ENCODE measurements at places on chromosomes 1 and 21.

DNA sequence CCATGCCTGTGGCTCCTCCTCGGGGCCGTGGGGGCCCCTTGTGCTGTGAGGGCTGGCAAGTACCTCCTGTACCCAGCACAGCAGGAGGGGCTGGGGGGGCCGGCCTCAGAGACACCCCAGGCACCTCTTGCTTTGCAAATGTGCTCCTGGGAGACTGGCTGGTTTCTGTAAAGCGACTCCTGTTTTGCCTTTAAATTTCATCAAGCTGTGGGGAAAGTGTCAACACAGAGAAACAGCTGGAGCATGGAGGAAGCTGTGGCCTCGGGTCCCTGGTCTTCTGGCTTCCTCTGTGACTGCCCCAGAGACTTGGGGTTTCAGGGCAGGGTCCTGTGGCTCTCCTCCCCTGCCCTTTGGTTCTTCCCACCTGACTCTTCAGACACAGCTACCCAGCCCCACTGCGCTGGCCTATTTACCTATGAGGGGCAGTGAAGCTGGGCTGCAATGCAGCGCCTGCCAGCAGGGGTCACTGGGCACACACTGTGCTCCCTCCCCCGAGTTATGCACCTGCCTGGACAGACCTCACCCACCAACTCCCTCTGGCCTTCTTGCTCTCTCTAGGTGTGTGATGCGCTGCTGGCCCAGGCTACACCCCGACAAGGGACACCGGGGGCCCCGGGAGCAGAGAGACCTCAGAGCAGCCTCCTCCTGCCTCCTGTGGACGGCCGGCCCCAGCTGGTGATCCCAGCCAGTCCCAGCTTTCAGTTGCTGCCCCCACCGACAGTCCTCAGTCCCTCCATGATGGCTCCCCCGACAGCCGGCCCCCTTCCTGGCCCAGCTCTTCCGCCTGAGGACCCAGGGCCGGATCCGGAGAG is 17.6 kb upstream of the PEX10 start:
- no peak for DNase-seq

DNA sequence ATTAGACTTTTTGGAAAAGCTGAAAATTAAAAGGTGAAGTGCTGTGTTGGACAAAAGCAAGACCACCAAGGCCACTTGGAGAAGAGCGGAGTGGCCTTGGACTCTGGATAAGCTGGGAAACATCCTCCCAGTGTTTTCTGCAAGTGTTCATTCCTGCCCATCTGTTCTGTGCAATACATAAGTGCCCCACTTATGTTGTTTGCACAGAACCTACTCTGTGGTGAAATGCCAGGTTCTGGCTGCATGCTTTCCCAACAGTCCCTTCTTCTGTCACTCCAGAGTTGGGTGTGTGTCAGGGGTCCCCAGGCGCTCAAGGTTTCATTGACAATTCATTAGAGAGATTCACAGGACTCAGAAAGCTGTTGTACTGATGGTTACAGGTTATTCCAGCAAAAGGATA is 30.3 kb downstream of the NHLH2 start:
- DNase-seq = no peak

- DNase-seq = no peak
Observed at GRCh38 chr1:34911465-34911864, 18.0 kb downstream of the DLGAP3 start.

DNA sequence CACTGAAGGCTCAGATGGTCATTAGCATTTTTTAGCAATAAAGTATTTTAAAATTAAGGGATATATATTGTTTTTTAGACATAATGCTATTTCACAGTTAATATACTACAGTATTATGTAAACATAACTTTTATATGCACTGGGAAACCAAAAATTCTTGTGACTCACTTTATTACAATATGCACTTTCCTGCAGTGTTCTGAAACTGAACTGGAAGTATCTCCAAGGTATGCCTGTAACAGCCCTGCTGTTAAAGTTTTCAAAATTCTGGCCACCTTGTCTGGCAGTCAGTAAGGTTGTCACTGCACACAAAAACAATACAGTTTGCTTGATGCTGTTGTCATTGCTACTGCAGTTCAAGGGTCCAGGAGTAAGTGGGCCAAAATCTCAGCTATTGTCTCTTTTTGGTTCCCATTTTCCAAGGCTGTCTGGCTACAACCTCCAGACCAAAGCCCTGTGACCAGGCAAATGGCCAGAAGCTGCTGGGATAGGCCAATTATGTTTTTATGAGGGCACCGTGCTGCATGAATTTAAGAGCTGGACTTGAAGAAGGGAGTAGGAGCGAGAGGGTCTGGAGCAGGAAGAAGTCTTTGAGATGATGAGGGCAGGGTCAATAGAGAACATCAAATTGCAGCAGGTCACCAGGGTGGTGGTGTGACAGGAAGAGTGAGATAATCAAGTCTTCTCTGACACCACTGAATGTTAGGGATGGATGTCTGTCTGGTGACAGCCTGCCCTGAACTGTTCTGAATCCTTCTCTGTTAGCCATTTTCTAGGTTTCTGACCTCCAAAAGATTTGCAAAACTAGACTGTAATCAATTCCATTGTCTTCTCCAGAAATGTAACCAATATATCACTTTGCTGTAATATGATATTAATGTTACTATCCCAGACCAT is 82.3 kb upstream of the CACHD1 start:
- DNase-seq = no peak

DNA sequence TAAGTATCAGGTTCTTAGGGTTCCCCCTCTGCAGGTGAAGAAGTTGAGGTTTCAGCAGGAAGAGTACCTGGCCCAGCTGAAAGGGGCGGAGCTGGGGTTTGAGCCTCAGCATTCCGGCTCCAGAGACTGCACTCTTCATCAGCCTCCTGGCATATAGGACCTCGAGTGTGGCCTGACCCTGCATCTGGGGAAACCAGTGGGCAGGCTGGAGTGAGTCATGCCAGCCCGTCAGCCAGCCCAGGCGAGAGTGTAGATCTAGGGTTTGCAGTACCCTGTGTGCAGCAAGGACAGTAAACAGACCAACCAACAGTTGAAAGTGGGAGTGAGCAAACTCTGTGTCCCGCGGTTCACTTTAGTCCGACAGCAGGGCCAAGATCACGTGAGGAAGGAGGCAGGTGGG is 14.1 kb downstream of the MFSD2A start:
- DNase-seq = no peak

- no peak for DNase-seq
Observed at GRCh38 chr1:77428068-77428467, 146.2 kb downstream of the AK5 start.

GRCh38 chr1:8570465-8570864 is 247.0 kb downstream of the RERE start:
- no peak for DNase-seq

- DNase-seq = no peak
Observed at GRCh38 chr1:67534627-67535065, 104.4 kb upstream of the SERBP1 start.

- DNase-seq = no peak
Observed at GRCh38 chr1:159869173-159869572, 6.7 kb upstream of the VSIG8 start.

DNA sequence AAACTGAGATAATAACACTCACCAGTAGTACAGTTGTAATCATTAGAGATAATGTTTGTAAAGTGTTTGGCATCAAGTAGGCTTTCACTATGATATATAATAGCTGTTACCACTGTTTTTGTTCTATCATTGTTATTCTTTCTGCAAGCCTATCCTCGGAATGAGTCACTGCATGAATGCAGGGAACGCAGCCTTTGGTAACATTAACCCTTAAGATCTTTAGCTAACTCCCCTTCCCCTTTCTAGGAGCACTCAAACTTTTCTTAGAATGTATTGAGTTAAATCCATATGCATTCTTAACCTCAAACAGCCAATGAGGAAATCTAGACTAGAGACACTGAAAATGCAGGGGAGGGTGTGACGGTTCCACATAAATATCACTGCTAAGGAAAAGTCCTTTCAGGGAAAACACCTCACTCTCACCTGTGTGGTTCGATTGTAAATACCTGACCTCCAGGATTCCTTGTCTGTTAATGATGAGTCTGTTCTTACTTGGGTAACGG is 467.3 kb downstream of the SETD4 start:
- DNase-seq = no peak

DNA sequence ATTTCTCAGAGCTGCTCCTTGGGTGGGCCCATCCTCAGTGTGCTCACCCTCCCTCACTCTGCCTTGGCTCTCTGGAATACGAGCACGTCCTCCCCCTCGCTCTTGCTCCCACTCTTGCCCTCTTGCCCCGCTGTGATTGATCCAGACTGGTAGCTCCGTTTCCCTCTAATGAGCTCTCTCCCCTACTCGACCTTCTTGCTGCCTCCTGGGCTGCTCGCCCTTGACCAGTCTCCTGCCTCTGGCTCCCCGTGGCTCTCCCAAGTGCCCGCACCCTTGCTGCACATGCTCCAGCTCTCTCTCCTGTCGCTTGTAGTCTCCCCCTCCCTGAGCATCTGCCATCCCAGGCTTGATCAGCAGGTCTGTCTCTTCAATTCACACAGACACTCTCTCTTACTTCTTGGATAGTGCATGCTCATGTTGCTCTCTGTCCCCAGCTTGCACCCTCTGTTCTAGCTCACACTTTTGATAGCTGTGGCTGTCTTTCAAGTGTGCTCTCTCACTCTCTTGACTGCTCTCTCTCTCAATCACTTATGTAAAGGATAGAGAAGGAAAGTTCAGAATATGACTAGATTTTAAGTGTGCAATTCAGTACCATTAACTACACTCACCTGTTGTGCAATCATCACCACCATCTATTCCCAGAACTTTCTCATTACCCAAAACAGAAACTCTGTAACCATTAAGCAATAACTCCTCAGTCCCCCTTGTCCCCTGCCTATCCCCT is 51.1 kb downstream of the PHC2 start:
- no peak for DNase-seq

- DNase-seq = no peak
Observed at GRCh38 chr1:27102707-27103468, 52.0 kb downstream of the SLC9A1 start.

DNA sequence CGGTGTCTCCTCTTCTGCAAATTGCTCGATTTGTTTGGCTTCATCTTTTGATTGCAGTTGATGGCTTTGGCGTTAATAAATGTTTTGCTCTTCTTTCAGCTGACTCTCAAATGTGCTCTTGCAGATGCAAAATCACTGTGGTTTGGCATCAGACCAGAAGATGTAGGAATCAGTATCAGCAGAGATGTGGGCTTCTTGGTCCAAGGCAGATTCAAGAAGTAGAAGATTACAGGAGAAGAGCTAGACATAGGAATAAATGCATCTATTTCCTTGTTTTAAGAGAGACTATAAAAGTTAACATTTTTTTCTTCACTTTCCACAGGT is 59.8 kb upstream of the BACH1 start:
- no peak for DNase-seq

GRCh38 chr1:19044975-19045831 is 88.7 kb upstream of the IFFO2 start:
- no peak for DNase-seq

GRCh38 chr1:216248628-216249027 is 174.6 kb downstream of the USH2A start:
- DNase-seq = no peak

- no peak for DNase-seq
Observed at GRCh38 chr1:243944429-243945160, 94.6 kb upstream of the AKT3 start.

DNA sequence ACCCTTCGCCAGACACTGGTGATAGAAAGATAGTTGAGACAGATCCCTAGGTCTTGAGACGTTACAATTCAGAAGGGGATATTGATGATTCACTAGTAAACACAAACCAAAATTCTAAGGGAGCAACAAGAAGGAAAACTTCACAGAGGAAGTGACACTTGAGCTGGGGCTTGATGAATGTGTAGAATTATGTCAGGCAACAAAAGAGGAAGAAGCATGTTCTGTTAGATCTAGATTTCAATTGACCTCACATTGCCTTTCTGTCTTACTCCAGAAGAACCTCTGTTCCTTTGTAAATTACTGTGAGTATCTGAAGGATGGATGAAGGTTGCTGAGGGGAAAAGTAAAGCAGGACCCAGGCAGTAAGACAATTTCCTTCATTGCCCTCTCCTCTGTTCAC is 328.2 kb downstream of the KCTD3 start:
- no peak for DNase-seq

DNA sequence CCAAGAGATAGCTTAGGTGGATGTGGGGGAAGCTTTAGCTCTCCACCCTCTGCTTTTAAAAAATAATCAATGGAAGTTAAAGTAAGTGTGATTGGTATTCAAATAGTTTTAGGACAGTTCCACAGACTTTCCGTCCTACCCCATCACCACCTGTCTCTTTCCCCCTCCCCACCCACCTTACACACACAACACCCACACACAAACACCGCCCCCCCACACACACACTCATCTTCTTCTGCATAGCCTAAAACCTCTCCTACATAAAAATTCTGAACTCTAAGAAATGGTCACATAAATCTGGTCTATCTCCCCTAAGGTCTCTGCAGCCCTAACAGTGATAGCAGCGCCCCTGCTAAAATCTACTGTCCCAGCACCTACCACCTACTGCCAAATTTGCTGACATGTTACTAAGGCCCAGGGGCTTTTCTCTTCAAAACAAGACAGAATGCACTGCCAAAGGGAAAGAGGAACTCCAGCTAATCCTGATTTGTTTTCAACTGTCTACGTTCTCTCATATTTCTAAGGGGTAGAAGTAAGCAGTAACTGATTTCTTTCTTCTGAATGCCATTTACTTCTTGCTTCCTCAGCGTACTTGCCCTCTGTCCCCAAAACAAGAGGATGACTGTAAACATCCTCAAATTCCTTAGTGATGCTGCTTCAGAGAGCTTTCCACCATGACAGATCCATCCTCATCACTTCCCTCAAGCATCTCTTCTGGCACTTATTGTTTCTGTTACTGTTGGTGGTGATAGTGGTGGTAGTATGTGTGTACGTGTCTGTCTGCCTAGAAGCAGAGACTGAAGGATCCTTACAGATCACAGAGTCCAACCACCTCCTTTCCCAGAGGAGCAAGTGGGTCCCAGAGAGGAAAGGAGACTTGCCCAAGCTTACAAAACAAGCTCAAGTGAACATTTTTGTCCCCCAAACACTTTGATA is 56.8 kb downstream of the LUZP1 start:
- DNase-seq = no peak

DNA sequence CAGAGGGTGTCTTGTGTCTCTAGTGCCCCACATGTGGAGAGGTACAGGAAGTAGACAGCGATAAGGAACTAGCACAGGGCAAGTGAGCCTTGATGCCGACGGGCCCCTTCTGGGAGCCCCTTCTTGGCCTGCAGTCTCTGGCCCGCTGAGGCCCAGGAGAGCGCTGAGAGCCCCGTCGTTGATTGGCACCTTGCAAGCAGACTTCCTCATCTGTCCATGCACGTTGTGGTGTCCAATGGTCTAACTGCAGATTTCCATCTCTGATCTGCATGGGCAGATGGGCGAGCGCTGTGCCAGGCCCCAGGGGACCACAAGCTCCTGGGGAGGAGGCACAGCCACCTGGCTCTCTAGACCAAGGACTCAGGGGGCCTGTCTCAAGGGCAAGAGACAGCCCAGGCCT is 32.4 kb downstream of the PLEKHA6 start:
- DNase-seq = no peak

GRCh38 chr1:30010506-30011106 is 712.8 kb downstream of the MATN1 start:
- DNase-seq = no peak

- DNase-seq = no peak
Observed at GRCh38 chr1:115355069-115355468, 17.0 kb upstream of the NGF start.

GRCh38 chr1:71548398-71548890 is 467.6 kb upstream of the ZRANB2 start:
- no peak for DNase-seq

- DNase-seq = no peak
Observed at GRCh38 chr1:204456826-204457442, 37.7 kb downstream of the PIK3C2B start.

Data from esophagus squamous epithelium (tissue), 5 donors.